Stimulated activated CD8-positive, alpha-beta memory T cell treated with anti-CD3 and anti-CD28 coated beads, Interleukin-7, amount 100 ng/mL, for 1 hour (primary cell): ENCODE measurements at places on chromosomes 5 and 9.

GRCh38 chr5:150517272-150518152, 9.6 kb downstream of the NDST1 start:
- no peak for DNase-seq

GRCh38 chr5:172939611-172940267, 19.5 kb upstream of the RPL26L1 start:
- DNase-seq: no peak

DNA sequence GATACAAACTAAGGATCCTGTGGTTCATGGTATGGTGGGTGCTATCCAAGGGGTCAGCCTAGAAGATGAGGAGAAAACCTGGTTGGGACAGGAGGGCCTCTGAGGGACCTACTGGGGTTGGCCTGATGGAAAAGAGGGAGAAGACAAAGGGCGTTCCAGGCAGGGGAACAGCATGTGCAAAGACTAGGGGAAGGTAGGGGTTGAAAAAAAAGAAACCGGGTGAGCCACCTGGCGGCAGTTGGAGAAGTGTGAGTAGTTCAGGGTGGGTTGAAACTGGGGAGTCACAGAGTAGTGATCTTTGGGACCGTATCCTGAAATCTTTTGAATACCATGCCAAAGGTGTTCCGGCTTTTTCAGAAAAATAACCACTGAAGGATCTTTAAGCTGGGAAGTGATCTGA, 8.7 kb upstream of the GABRP start:
- DNase-seq: no peak

DNA sequence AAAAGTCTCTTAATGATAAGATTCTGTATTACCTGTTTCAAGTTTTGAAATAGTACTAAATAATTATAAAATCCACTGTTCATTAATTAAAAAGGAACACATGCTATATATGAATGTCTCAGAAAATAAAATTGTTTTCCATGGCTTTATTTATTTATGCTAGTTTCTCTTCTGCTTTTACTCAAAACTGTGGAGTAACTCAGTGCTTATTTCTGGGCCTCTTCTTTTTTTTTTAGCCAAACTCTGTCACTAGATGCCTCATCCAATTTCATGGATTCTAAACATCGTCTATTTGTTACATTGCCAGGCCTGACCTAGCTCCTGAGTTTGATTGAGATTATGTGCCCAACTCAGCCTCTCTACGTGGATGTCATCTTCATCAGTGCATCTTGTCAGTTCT, 1509.7 kb downstream of the MAT2B start:
- no peak for DNase-seq

DNA sequence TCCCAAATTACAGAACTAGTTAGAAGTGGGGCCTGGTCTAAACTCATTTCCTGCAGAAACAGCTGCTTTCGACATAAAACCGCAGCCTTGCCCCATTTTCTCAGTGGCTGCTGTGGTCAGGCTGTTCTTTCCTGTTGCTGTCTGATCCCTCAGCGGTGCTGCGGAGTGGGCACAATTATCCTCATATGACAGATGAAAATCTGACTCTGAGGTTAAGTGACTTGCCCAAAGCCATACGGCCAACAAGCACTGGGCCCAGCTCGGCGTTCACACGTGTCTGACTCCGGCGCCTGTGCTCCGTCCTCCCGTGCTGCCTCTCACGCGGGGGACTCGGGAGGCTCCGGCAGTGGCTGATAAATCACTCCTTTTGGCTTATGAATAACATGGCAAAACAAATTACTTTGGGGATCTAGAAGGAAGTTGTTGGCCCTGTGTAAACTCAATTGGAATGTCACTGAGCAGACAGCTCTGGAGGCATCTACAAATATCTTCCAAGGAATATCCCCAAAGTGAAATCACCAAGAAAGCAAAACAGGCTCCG, 142.6 kb upstream of the LMX1B start:
- peak; percentile 61 for DNase-seq

DNA sequence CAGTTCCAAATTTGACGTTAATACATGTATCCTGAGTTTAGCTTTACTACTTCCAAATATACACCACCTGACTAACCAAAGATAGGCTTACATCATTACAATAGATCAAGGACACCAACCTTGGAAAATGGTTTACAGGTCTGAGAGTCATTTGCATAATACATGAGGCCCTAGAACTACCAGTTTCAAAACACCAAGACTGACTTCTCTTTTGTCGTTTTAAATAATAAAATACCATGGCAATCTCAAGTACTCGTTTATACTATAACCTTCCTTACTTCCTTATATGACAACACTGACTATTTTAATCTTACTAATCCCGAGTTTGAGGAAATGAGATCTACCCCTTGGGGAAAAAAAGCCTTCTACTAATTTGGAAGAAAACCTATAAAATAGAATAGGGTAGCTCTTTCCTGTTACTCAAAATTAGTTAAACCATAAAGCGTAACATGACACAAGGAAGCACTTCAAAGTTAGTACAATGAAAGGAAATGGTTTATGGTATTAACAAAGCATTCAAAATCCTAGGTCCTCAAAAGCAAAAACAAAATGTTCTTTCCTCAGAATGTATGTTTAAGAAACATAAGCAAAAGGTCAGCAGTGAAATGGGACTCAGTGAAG, 42.1 kb downstream of the UBQLN1 start:
- DNase-seq: no peak

DNA sequence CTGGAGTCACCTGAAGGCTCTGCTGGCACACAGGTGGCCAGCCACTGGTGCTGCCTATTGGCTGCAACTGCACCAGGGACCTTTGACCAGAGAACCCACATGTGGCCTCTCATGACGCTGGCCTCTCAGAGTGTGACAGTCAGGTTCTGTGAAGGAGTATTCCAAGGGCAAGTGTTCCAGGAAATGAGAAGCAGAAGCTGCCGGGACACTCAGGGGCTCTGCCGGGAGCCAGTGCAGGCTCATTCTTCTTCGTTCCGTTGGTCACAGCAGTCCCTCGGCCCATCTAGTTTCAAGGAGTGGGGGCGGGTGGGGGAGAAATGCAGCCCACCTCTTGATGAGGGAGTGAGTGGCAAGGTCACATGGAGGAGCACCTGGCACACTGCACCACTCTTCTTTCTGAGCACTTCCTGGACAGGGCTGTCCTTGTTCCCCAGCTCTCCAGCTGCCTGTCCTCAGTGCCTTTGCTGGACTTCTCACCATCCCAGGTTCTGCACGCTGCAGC, 237.5 kb downstream of the GADD45G start:
- DNase-seq: no peak

- no peak for DNase-seq
Measured at GRCh38 chr5:89721931-89722330, 687.6 kb downstream of the CETN3 start.

- no peak for DNase-seq
Measured at GRCh38 chr9:4106760-4107143, 193.1 kb downstream of the GLIS3 start.

DNA sequence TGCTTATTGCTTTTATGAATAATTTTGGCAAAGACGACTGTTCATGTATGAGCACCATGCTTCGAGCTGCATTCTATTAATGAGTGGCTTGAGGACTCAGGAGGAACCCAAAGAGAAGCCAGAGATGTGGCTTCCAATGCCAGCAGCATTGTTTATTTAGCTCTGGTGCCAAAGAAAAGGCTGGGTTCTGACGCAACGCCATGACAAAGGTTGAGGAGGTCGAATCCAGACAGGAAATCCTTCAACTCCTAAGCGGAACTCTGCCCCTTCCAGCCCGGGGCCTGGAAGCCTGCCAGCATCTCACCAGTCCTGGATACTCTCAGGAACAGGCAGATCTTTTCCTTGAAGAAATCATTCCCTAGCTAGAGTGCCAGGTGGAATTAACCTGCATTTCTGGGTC, 104.4 kb downstream of the ARHGAP26 start:
- DNase-seq: no peak

- DNase-seq: no peak
Measured at GRCh38 chr9:3246241-3246640, 279.6 kb downstream of the RFX3 start.

DNA sequence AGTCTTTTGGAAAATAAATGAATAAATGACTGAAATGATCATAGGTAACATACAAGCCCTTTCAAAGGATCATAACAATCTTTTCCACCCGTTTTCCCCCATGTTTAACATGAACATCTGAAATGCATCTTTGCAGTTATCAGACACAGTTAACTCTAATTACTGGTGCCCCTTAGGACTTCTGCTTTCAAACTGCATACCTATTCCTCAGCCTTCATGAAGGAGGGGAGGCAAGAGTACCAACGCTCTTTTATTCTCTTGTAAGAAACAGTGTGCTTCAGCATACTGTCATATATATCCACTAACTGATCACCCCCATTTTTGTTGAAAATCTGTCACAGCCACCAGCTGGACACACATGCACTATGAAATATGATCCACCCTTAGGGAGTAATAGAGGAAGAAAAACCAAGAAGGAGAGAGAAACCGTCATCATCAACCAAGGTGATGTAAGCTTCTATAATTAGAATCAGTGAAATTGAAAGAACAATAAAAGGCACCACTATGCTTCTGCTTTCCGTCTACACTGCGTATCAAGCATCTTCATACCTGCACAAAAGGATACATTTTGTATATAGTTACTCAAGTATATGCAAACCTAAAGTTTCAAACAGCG, 98.7 kb downstream of the RAPGEF6 start:
- DNase-seq: no peak

GRCh38 chr5:176446028-176446665, 2.0 kb upstream of the FAF2 start:
- DNase-seq: no peak

DNA sequence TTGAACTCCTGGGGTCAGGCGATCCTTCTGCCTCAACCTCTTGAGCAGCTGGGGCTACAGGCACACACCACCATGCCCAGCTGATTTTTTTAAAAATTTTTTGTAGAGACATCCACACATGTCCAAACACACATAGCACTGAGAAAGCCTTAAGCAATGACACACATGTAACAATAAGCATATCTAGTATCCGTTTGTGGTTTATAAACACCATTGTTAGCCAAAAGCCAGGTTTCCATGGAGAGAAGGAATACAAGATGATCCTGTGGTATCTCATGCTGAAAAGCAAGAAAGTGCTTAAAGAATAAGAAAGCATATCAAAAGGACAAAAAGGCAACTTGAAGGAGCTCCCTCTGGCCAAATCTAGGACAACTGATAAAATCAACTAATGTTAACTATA, 29.7 kb upstream of the SLC1A3 start:
- DNase-seq: no peak

DNA sequence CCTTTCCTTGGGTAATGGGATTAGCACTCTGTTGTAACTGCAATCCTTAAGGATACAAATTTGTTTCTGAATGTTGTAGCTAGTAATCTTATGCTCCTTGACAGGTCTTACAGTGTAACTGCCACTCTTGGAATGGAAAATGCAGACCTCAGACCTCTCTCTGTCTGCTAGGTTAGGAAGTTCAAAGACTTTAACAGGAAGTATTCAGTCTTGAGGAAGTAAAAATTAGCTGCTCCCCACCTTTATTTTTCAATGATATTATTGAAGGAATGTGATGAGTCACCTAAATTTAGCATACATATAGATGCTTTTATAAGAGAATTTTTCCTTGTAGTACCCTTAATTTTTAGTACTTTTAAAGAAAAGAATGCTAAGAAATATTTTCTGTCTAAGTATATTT, 71.5 kb downstream of the PAM start:
- DNase-seq: no peak

GRCh38 chr9:98778251-98778650, 18.1 kb downstream of the ANKS6 start:
- DNase-seq: no peak

GRCh38 chr5:39437467-39437866, 12.7 kb upstream of the DAB2 start:
- no peak for DNase-seq

GRCh38 chr5:177552839-177553455, 1.4 kb downstream of the FAM193B start:
- no peak for DNase-seq

DNA sequence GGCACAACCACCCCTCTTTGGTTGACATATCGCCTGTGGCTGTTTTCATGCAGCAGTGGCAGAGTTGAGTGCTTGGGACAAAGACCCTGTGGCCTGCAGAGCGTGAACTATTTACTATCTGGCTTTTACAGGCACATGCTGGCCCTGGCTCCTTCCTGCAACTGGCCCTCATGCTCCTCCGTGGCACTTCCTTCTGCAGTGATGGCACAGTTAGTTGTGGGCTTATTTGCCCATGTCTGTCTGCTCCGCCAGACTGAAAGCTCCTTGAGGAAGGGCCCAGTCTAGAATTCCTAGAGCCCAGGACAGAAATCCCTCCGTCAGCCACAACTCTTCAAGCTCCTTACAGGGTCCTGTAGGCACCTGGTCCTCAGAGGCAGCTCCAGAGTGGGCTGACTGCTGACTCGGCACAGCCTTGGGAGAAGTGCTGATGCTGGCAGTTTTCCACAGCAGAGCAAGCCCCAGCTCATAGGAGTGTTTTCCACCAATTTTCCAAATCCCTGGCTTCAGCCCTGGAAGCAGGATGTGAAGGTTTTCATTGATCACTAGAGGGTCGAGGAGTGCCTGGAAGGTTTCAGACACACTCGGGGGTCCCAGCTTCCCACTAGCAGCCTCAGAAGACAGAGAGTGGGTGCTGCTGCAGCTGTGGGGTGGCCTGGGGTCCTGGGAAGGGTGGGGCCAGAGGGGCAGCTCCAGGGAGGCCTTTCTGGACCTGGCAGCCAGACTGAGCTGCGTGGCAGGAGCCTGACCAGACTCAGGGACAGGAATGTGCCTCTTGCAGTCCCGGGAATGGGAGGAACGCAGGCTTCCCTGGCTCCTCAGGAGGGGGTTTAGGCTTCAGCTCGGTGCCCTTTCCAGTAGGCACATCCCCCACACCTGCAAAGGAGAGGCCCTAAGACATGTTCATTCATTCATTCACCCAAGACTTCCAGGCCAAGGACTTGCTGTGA, 56.5 kb upstream of the ANGPTL2 start:
- DNase-seq: no peak

GRCh38 chr9:98428454-98428853, 173.0 kb upstream of the TBC1D2 start:
- no peak for DNase-seq

GRCh38 chr5:176616511-176616910, 6.6 kb upstream of the GPRIN1 start:
- DNase-seq: no peak

DNA sequence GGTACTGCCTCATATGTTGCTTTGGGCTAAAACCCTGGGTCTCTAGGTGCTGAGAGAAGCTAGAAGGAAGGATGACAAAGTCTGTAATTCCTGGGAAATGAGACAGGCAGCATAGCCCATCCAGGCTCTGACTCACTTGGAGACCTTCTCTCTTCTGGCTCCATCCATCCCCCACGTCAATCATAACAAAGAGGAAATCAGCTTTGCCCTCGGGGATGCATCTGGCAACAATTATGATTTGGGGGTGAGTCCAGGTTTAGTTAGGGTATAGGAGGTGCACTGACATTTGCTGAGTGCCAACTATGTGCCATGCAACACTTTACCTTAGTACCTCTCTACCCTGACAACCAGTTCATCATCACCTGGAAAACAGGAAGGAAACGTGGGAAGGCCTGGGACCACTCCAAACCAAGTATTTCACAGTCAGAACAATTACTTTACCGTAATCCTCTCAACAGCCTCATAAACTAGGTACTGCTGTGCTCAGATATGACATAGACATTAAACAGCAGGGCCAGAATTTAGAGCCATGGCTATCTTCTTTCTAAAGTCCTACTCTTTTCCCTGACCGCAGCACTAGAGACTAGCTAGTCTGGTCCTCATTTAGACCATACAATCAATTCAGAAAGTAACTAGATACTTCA, 39.1 kb upstream of the GZMA start:
- DNase-seq: no peak

GRCh38 chr9:124442826-124443225, 7.4 kb upstream of the ADGRD2 start:
- no peak for DNase-seq

GRCh38 chr5:132681476-132681831, 7.7 kb downstream of the IL4 start:
- DNase-seq: no peak
